T-helper 2 cell (primary cell): ENCODE measurements at places on chromosomes 6 and 20.

GRCh38 chr6:4906293-4907276, 97.3 kb downstream of the RPP40 start:
- no peak for DNase-seq

DNA sequence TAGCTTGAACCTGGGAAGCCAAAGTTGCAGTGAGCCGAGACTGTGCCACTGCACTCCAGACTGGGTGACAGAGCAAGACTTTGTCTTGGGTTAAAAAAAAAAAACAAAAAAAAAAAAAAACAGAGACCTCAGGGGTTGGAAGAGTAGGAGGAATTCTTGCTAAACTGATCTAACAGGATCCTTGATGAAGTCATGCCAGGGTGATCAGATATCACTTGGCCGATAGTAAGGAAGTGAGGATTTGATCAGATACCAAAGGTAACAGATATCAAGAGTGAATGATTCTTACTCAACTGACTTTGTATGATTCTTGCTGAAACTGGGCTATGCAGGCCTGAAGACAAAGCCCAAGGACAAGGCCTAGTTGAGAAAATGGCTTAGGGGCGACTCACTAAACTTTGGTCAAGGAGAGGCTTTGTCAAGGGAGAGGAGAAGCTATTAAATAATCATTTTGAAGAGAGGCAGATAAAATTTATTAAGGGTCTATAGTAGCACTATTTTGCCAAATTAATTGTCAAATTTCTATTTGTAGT, 624.7 kb downstream of the UTRN start:
- DNase-seq: no peak

DNA sequence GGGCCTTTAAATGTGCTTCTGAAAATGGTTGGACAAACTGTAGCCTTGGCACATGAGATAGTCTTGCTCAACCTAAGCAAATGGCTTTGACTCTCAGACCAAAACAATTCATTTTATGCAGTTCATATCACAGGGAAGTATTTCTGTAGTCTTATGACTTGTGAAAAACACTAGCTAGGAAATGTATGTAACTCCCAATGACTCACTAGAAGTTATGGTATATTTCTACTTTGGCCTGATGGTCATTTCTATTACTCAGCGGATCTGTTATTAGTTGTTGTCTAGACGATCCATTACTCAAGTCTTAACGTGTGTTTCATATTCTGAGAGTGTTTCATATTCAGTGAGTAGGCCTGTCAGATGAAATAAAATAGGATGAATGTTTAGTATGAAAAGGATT, 1333.5 kb downstream of the KHDRBS2 start:
- DNase-seq: no peak

DNA sequence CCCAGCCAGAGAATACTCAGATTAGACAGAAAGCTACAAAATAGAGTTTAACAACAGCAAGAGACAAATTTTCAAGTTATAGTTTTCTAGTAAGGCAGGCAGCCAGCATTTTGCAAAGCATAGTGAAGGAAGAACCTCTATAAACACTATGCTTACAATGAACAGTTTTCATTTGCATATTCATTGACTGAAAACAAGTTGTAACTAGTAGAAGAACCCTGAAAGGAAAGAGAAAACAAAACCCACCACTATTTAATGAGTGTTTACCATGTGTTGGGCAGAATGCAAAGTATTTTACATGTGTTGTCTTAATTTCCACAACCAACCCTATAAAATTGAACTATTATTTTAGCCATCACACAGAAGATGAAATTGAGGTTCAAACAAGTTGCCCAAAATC, 196.1 kb downstream of the UBE3D start:
- DNase-seq: no peak

DNA sequence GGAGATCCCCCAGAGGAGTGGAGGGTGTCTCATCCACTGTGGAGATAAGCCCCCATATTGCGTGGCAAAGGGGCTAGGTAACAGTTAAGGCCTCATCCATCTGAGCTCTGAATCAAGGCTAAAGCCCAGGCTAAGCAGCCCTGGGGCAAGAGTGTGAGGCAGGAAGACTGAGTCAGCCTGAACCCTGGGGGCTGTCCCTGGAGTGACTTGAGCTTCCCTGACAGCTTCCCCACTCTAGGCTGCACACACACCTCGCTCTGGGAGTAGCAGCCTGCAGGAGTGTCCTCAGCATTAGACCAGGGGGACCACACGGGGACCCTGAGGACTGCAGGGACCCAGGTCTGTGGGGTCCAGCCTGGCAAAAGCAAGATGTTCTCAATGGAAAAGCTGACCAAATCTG, 27.9 kb downstream of the UBD start:
- DNase-seq: no peak

GRCh38 chr6:142893088-142893487, 51.9 kb downstream of the HIVEP2 start:
- DNase-seq: no peak

DNA sequence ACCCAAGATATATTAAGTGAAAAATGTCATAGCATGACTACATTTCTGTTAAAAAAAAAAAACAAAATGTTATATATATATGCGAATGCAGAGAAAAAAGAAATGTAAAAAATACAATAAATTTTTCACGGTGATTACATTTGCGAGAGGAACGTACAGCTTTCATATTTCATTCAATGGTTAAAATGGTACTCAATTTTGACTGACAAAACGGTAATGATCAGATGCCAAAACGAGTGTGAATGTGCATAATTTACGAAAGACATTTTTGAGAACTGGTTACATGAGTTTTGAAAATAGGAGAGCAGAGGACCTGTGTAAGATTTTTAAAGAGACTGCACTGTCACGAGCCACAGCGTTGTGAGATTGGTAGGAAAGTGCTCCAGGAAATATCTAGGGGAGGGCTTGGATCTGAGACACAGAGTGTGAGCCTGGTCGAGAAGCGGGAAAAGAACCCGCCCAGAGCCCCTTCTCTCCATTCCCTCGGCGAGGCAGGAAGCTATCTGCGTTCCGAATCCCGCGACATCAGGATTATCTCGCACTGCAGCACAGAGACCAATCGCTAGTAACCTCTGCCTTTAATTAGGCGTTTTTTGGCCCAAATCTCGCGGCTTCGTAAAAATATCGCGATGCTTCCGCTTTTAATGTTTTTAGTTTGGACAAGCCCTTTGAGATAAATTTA, 28.5 kb downstream of the TRIM27 start:
- peak; percentile 82 for DNase-seq

DNA sequence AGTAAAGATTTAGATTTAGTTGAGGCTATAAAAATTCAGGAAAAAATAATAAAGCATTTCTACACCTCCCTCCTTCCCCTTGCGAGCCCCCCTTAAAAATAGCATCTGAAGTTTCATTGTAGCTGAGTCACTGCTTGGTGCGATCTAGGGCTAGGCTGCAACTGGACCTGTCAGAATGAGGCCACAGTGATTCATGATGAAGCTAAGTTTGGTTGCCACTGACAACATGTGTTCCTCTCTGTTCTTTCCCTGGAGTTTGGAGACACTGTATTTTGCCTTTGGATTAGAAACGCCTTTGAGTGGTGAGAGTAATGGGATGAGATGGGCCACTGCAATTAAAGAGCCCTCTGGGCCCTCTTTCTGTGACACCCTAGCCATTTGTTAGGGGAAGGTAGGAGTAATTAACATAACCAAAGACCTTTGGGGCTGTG, 334.1 kb downstream of the NRN1 start:
- no peak for DNase-seq

DNA sequence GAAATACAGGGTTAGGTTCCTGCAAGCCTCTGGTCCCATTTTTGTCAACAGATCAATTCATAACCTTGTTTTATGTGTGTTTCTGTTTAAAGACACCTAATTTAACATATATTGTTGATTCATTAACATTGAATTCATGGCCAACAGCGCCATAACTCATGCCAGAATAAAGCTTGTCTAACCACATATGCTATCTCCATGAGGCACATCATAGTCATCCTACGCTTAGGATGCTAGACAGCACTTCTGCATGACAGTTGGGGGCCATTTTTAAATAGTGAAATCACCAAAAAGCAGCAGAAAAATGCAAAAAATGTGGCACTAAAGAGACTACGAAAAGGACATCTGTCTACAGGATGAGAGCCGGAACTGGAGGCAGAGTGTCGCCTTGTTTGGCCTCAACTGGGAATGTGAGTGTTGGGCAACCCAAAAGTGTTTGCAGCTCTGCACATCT, 37.9 kb downstream of the TRAM2 start:
- no peak for DNase-seq

- no peak for DNase-seq
These were observed 5.5 kb downstream of the RWDD2A start for GRCh38 chr6:83198486-83199172.

- no peak for DNase-seq
These were observed 39.4 kb upstream of the VEGFA start for GRCh38 chr6:43730634-43731033.

DNA sequence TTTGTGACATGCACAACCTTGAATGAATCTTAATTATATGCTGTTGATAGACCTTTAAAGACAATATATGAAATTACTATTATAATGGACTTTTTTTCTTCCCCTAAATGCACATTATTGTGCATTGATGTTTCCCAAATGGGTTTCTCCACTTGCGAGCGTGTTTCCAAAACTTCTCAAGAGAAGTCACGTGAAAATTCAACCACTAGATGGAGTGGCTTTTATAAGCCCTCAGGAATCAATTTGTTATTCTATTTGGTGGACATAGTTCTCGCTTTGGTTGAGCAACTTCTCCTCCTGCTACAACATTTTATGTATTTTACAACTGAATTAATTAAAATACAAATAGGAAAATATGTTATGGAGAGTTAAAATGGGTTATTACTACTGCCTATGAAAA, 9.0 kb downstream of the CNR1 start:
- DNase-seq: no peak

DNA sequence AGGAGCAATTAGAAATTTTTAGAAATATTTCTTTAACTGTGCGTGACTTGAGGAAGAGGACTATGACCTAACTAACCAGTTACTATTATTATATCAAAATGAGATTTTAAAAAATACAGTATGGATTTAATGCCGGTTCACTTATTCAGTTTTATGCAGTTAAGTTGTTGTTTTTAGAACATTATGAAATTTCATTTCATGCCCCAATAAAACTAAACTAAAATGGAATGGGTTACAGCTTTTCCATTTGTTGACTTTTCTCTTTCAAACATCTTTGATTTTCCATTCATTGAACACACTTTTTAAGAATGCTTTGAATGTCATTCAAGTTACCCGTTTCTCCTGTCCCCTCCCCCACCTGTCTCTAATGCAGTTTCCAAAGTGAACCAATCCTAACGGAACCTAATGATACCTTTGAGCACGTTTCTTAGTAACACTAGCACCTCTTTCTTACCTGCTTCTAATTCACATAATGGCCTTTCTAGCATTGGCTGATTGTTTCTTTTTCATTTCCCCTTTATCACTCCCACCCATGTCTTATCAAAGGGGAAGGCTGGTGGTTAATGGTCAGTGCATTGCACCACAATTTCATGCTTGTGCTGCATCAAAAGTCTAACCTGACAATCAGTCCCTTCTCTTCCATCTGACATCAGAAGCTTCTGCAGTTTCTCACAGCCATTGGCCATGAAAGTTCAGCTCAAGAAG, 262.2 kb upstream of the TAB2 start:
- no peak for DNase-seq

GRCh38 chr20:53187392-53188068, 215.4 kb downstream of the TSHZ2 start:
- no peak for DNase-seq

DNA sequence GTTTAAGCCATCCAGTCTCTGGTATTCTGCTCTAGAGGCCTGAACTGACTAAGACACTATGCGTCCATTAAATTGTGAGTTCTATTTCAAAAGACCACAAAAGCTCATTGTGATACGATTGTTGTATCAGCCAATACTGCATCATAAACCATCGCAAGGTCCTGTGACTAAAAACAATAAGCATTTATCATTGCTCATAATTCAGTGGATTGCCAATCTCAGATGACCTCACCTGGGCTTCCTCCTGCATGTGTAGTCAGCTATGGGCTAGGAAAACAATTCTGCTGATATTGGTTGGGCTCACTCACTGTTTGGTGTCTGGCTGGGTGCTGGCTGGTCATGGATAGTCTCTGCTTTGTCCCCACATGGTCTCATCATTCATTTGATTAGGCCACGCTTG, 592.7 kb upstream of the BTBD3 start:
- no peak for DNase-seq

- no peak for DNase-seq
These were observed 968 bp downstream of the LAMA2 start for GRCh38 chr6:128883906-128884305.

- no peak for DNase-seq
These were observed 2.1 kb downstream of the MYLIP start for GRCh38 chr6:16130932-16131387.

GRCh38 chr6:83597511-83597910, 85.2 kb downstream of the PRSS35 start:
- DNase-seq: no peak

DNA sequence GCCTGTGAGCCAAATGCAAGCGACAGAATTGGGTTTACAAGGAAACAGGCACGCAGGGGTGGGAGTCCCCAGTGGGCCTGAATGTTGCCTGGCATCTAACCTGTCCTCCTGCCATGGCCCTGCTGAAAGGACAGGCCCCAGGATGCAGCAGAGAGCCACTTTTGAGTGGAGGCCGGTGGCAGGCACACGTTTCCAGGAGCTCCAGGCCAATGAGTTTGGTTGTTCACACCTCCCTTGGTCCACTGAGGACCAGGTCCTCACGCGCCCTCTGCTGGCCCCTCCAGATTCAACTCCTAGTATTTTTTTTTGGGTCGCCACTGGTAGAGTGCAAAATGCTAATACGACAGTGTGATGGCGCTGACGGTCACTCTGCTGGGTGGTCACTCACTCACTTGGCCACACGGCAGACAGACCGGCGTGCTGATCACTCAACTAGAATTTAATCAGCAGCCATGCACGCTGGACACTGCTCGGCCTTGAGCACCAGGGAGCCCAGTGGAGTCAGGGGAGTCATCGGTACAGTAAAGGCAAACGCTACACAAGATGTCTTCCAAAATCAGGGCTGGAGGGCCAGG, 81.7 kb upstream of the NFATC2 start:
- peak; percentile 66 for DNase-seq

DNA sequence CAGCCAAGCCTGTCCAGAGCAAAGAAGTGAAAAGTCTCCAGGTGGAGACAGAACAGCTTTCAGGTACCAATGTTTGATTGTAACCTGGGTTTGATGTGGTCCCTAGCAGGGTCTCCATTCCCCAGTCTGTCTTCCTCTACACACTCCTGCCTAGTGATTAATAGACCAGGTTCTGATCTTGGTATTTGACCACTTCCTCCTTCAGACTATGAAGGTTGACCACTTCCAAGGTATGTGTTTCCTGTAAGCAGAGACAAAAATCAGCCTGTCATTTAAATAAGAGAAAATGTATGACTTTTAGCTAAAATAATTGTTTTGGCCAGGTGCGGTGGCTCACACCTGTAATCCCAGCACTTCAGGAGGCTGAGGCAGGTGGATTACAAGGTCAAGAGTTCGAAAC, 41.8 kb upstream of the TOP1 start:
- DNase-seq: no peak

- no peak for DNase-seq
These were observed 601.2 kb upstream of the ARID1B start for GRCh38 chr6:156175971-156176421.

- no peak for DNase-seq
These were observed 9.3 kb downstream of the PREX1 start for GRCh38 chr20:48818481-48818987.
